Effector memory CD8-positive, alpha-beta T cell (primary cell): ENCODE measurements at places on chromosomes 2 and 18.

GRCh38 chr2:28193630-28194403 lies 198.8 kb upstream of the FOSL2 start:
- no peak for DNase-seq

DNA sequence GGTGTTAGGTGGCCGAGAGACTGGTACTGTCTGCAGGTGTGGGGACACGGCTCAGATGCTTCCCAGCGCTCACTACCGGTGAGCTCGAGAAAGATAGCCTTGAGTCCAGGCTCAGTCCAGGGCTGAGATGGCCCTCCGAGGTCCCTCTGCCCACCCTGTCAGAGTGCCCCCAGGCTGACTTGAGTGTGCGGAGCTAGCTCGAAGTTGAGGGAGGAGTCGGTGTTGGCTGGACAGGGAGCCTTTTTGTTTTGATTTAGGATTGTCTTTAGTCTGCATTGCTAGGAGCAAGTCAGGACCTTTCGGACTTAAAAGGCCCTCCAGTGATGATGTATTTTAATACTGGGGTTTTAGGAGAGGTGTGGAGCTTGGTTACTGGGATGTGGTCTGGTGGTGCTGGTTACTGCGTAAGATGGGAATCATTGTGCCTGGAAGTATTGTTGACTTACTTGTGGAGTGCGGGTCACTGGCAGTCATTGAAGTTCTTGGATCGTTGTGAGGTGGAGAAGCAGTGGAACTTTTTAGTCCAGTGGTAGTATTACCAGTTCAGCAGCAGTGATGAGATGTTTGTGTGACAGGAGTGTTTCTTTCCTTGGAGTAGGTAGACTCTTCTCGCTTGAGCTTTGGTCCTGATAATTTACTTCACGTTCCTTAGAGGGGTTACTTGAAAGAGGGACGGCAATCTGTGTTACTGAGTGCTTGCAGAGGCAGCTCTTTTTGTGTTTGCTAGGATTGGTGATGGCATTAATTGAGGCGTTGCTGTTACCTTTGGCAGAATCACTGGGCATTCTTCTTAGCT lies 633 bp downstream of the KIAA1328 start:
- no peak for DNase-seq

DNA sequence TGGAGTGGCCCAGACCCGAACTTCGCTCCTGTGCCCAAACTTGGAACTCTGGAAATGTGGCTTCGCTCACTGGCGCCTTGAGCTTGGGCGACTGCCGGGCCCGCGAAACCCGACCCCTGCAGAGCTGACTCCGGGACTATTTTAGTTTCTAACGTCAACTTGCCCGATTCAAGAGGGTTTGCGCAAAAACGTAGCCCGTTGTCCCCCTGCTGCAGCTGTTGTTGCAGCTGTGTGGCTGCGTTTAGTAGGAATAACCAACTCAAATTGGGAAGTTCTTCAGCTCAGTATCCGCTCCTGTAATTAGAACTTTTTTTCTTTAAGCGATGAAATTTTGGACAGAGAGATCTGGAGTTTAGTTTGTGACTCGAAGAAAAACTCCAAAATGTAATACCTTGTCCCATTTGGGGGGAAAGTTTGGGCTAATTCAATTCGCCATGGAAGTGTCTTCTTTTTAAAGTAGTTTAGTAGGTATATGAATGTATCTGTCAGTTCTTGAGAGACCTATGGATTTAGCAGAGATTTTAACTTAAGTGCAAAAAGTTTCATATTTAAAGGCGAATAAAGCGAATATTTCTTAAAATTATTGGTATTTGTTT lies 559 bp downstream of the MYL12A start:
- DNase-seq, result no peak

- peak; percentile 38 for DNase-seq
Observed at GRCh38 chr2:190551928-190552327, 17.4 kb upstream of the NEMP2 start.

- DNase-seq, result peak; percentile 42
Observed at GRCh38 chr18:54269893-54270844, 852 bp downstream of the POLI start.

GRCh38 chr2:56008661-56009431 lies 85.3 kb upstream of the EFEMP1 start:
- no peak for DNase-seq

DNA sequence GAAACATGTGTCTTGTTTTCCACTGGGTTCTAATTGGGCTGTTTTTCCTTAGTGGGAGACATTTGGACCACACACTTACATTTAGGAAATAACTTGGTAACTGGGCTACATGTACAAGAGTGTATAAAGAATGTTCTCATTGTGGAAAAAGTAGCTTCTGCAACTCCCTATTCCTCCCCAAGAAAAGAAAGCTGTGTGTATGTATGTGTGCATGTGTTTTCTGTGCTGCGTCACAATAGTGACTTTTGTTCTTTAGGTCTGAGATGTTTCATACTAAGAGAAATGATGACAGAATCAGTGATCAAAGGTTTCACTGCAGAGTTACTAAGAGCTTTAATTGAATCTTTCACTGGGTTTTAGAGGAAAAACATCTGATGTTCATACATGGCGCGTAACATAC lies 82.7 kb downstream of the TANC1 start:
- DNase-seq, result no peak

GRCh38 chr2:112520234-112520783 lies 22.0 kb upstream of the POLR1B start:
- no peak for DNase-seq

GRCh38 chr2:239811111-239811781 lies 213.9 kb downstream of the NDUFA10 start:
- no peak for DNase-seq

DNA sequence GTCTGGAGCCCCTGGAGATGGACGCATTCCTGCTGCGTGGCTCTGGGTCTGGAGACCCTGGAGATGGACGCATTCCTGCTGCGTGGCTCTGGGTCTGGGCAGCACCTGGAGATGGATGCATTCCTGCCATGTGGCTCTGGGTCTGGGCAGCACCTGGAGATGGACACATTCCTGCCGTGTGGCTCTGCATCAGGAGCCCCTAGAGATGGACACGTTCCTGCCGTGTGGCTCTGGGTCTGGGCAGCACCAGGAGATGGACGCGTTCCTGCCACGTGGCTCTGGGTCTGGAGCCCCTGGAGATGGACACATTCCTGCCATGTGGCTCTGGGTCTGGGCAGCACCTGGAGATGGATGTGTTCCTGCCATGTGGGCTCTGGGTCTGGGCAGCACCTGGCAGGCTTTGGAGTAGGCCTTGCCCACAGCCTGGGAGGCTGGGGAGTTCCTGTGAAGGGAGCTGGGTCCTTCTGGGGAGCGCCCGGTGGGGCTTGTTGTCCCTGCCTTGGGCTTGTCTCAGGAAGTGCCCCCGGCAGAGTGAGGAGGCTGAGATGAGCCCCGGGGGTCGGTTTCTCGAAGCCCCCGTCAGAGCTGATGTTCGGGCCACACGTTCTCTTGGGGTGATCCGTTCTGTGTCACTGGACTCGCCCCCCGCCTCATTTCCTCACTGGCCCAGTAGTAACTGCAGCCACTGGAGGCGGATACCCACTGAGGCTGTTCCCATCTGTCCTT lies 41.0 kb downstream of the SH3BP4 start:
- no peak for DNase-seq

- DNase-seq, result no peak
Observed at GRCh38 chr2:169080250-169081069, 11.1 kb downstream of the DHRS9 start.

DNA sequence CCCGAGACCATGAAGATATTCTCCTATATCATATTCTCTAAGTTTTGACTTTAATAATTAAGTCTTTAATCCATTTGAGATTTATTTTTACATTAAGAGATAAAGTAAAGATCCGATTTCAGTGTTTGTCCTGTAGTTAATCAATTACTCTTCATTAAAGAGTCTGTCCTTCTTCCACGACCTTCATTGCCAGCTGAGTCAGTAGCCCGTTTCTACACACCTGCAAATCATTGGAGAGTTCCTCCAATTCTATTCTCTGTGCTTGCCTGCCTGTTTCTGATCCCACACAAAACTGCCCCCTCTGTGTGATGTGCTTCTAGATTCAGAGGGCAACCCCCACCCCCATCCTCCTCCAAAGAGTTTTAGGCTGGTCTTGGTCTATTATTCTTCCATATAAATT lies 119.2 kb downstream of the KCNF1 start:
- no peak for DNase-seq

- no peak for DNase-seq
Observed at GRCh38 chr18:36066001-36066400, 1.4 kb downstream of the RPRD1A start.

DNA sequence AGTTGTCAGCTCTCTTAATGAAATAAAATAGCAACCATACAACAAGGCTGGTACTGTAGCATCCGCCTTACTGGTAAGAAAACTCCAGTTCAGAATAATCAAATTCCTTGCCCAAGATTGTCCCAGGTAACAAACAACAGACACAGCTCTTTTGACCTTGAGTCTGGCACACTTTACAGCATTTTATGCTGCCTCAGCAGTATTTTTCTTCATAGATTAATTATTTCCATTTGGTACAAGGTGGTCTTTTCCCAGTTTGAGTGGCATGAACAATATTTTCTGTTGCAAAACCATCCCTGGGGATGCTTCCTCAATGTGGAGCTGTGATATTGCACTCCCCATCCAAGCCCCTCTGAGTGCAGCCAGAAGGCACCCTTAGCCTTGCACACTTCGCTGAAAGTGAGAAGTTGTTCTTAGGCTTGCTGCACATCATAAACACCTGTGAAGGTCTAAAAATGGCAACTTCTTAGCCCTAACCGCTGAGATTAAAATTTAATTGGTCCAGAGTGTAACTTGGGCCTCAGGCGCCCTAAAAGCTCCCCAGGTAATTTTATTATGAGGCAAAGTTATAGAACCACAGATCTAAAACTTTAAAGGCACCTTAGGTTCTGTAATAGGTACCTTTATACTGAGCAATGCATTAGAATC lies 523.3 kb downstream of the CMPK2 start:
- no peak for DNase-seq

DNA sequence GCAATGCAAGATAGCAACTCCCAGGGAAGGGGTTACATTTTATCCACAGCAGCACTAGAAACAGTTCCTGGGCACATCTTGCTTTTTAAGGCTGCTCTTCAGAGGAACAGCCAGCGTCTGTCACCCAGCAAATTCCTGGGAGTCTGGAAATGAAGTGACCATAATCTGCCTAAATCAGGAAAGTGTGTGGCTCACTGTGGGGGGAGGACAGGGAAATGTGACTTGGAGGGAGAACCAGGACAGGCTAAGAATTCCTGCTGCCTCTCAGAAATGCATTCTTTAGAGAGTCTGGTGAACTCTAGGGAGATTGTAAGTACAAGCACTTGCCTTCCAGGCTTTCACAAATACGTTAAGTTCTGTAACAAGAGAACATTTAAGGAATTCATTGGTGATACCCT lies 364.3 kb upstream of the SPHKAP start:
- no peak for DNase-seq

- no peak for DNase-seq
Observed at GRCh38 chr2:45892425-45892745, 240.9 kb downstream of the PRKCE start.

GRCh38 chr2:60437080-60437696 lies 116.3 kb downstream of the BCL11A start:
- no peak for DNase-seq

DNA sequence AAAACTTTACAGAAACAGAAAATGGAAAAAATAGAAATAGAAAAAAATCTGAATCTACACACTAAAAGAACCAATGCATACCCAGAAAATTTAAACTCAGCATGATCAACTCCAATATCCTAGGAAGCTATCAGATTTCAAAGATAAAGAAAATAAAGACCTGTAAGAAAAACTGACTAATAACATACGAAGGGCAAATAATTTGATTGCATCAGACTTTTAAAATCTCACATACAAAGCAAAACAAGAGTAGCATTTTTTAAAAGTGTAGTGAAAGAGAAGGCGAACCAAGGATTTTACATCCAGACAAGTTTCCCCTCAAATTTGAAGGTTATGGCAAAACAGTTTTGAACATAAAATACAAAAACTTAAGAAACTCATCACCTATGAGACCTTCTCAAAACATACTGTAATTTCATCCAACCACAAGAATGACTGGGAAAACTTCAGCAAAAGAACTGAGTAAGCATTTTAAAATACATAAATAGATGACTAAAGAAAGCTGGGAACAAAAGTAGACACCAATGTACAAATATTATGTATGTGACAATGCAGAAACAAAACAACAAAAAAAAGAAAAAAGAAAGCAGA lies 54.8 kb downstream of the NBAS start:
- DNase-seq, result no peak

DNA sequence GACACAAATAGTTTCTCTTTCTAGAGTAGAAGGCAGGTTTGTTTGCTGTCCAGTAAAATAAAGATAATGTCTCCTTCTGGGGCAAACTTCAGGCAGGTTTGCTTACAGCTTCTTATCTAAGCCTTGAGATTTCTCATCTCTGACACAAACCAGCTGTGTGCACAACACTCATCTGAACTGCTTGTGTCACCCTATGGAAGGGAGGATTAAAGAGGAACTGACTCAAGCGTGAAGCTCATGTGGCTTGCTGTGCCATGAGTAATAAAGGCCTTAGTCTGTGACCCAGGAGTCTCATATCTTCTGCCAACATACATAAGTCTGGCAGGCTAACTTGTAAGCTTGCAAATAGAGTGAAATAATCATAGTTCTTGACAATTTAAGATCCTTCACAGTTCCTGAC lies 24.2 kb upstream of the CPO start:
- DNase-seq, result no peak

- no peak for DNase-seq
Observed at GRCh38 chr2:71995067-71995665, 152.5 kb downstream of the CYP26B1 start.
